ENCODE measurements at places on chromosomes 1 and 21.

DNA sequence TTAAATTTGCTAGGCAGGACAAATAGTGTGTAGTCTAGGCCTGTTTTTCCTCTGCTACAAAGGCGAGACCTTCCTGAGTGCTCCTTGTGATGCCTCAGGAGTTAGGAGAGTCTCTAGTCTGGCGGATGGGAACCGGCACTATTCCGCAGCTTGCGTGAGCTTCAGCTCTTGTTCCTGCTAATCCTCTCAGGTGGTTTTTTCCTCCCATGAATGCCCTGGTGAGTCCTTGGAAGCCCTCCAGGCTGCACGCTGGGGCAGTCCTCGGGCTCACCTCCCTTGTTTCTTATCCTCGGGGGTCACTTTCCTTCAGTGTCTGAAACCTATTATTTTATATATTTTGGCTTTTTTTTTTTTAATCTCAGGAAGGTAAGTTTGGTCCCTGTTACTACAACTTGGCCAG, 28.2 kb downstream of the UTS2 start:
- no peak for DNase-seq

DNA sequence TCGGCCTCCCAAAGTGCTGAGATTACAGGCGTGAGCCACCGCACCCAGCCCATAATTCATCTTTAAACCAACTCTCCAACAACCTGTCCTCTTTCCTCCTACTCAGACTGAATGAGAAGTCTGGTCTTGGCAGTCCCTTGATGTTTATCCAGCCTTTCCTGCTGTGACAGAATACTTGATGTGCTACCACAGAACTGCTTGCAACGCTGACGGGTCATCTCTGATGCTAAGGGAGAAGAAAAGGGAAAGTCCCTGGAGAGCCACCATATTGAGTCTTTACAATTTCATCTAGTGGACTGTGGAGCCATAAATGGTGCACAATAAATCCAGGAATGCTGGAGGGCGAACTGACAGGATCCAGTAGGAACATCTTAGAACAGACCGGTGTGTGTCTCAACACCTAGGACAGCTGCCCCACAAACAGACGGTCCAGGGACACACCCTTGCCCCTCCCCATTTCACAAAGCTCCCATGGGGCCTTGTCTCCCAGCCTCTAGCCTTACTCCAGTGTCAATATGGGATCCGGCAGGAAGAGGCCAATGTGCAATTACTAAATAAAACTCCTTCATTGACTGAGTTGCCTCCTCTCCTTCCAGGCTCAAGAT, 30.7 kb downstream of the JAK1 start:
- no peak for DNase-seq

DNA sequence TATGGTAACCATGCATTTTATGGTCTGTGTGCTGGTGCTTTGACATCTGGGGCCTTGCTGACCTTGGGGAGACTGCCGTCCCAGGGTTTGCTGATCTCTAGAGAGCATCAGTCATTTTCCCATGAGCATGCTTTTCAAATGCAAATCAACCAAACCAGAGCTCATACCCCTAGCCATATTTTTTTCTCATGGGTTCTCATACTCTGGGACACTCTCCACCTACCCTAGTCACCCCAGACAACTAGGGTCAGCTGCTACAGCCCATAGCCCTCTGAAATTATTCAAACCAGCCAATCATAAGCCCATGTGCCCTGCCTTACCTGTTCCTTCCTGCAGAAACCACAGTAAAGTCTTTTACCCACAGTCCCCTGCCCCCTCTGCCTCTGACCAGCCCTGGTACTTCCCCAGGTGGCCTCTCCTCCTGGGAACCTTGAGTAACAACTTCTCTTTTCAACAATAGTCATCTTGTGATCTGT, 132.0 kb downstream of the MAP3K21 start:
- no peak for DNase-seq

- no peak for DNase-seq
Measured at GRCh38 chr1:198606020-198606438, 32.8 kb upstream of the PTPRC start.

DNA sequence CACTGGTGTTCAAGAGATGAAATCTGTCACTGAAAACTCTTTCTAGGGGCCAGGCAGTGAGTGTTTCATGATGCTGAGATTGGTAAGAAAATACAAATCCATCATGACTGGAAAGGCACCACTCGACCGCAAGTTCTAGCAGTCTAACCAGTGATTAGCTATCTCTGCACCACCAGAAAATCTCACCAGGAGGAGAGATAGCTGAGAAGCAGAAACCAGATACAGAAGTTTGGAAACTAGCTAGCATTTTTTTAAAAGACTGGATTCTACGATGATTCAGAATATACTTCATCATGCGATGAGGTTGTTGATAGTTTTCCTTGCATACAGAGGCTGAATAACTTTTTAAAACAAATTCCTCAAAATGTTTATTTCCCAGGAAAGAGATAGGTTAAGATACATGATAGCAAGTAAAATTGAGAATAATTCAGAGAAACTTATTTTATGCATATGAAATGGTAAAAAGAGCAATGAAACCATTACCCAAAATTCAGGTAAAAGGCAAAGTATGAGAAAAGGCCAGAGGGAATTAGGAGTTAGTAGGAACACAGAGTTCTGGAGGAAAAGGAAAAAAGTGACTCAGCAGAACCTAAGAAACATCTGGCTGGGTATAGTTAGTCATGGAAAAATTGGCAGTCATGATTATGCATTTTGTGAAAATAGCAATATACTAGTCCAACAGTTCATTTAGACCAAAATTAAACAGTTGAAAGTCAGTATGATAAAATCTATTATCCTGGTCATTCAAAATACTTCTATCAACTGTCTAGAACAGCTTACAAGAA, 3.3 kb upstream of the F3 start:
- DNase-seq, result no peak

- DNase-seq, result no peak
Measured at GRCh38 chr1:11142618-11143391, 43.1 kb upstream of the EXOSC10 start.

- no peak for DNase-seq
Measured at GRCh38 chr1:113226148-113226547, 153.2 kb downstream of the LRIG2 start.

GRCh38 chr1:224432672-224433040, 1.9 kb downstream of the WDR26 start:
- no peak for DNase-seq

- no peak for DNase-seq
Measured at GRCh38 chr1:231642618-231643017, 16.0 kb downstream of the DISC1 start.

DNA sequence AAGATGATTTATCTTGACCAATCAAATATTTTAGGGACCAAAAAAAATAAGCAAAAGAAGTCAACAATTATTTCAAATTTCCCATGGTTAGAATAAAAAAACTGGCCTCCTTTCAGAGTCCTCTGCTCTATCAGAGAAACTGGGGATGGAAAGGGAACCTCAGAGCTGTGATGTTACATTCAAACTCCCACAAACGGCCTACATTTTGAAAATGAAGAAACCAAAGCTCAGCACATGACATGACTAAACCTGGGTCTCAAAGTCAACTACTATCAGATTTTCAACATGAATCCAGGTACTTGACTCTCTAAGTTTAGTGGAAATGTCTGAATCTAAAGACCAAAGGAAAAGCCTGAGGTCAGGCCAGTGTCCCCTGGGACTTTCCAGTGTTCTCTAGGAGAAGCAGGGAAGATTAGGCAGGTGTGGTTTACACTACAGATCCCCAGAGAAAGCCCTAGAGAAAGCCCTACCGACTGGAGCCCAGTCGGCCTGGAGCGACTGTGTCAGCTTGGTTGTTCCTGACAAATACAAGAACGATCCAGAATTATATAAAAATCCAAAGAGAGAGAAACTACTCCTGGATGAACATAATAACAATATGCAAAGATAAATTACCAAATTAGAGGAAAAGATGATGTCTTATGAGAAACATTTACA, 24.8 kb downstream of the JAK1 start:
- no peak for DNase-seq

DNA sequence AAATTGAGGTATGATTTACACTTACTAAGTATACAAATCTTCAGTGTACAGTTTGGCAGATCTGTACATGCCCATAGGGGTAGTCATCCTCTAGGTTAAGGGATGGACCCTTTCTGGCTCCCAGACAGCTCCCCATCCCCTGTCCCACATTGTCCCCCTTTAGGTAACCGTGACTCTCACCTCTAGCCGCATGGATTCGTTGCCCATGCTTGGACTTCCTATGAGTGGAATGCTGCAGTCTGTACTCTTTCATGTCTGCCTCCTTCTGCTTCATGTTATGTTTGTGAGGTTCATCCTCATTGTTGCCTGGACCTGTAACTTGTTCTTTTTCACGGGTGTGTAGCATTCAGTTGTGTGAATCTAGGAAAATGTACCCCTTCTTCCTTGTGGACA, 20.3 kb downstream of the SLC37A1 start:
- DNase-seq, result no peak

Measured in GOT3 (cell line).